ENCODE measurements at places on chromosomes 2 and 18. TPM values are rescaled to one million over a fixed set of nuclear protein-coding genes. Genes with fewer than 3 reads are reported as not detected.

RAD51AP2 gene
- total RNA-seq: not detected

CFAP221 gene
- 0.32 TPM for total RNA-seq

MAPK4 gene
- total RNA-seq: 0.09 TPM

CRYBA2 gene
- not detected for total RNA-seq

GAL3ST2 gene
- total RNA-seq: 0.34 TPM

Data from A549 treated with CORT108297 at 1 μM for 4 hours (cell line).